Activated CD4-positive, CD25-positive, alpha-beta regulatory T cell treated with anti-CD3 and anti-CD28 coated beads, Interleukin-2, amount 50 U/mL, for 72 hours (primary cell): ENCODE measurements at places on chromosomes 7 and 10.

DNA sequence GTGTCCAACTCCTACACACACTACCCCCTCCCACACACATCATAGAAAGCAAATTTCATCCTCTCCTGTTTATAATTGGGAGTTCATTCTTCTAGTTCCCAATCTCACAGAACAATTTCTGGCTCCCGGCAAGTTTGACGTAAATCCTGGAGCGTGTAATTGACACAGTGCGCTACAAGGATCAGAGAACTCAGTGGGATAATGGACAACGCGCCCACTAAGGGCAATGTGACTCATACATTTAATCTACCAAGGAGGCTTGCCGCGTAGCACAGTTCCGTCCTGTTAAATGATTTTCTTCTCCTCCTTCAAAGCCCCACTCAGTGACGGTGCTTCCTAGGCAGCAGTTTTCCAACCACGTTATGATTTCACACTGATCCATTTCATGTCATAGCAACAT, 277.6 kb downstream of the SFMBT2 start:
- no peak for DNase-seq

- DNase-seq, result no peak
These were observed 70.6 kb upstream of the ADARB2 start for GRCh38 chr10:1807924-1808323.

DNA sequence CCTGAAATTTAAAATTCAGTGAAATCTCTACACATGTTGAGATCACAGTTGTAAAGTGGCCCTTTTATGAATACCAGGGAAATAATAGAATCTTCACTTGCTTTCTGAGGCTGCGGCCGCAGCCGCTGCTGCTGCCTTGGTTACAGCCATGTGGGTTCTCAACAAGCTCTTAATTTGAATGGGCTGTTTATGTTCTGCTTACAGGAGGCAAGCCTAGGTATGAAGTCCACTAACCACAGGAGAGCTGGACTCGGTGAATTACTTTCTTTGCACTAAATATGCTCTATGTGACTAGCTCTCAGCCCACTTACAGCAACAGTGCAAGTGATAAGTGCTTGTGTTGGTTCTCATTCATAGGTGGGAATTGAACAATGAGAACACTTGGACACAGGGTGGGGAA, 410.8 kb downstream of the SFMBT2 start:
- DNase-seq, result no peak

DNA sequence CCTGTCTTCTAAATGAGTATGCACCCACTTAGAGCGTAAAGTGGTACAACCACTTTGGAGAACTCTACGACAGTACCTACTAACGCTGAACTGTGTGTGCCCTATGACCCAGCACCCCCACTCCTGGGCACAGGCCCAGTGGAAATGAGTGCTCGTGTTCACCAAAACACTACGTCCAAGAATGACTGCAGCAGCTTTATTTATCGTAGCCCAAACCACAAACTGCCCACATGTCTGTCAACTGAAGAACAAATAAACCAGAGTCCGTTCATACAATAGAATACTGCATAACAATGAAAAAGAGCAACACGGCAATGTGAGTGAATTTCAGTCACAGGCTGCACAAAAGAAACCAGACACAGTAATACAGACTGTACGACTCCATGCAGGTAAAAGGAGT, 35.4 kb downstream of the TLL2 start:
- no peak for DNase-seq

- DNase-seq, result no peak
These were observed 2.6 kb upstream of the BMPR1A start for GRCh38 chr10:86753638-86754434.
